ENCODE measurements at places on chromosomes 7 and 10.

DNA sequence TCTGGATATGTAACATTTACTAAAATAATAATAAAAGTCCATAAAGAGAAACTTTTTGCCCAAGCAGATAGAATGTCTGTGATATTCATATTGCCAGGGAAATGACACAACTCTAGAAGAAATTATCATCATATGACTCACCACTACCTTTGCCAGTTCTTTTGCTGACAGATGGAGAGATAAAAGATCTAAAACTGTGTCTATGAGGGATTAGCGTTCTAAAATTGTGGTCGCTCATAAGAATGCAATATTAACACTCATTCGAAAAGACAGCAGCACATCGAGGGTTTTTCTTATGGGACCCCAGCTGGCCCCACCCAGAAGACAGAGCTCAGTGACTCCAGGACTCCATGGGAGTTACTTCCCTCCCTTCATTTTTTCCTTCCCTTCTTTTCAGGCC is 16.6 kb upstream of the LANCL2 start:
- peak; percentile 43 for DNase-seq

GRCh38 chr10:70437721-70438120 is 3.8 kb downstream of the NODAL start:
- DNase-seq, result no peak

DNA sequence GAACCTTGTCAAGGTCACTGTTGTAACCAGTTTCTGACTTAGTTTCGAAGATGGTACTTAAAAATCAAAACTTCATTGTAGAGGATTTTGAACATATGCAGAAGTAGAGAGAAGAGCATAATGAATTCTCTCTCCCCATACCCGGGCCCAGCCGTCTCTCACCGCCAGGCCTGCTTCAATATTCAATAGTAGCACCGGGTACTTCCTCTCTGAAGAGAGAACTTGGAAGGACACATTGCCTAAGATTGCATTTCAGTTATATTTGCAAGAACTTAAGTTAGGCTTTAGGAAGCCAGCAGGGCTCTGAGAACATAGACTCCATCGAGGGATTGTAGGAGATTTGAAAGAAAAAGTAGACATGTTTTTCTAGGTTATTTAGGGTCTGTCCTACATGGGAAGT is 19.1 kb downstream of the LMTK2 start:
- DNase-seq, result no peak

GRCh38 chr7:120053390-120053961 is 219.5 kb upstream of the KCND2 start:
- peak; percentile 83 for DNase-seq

DNA sequence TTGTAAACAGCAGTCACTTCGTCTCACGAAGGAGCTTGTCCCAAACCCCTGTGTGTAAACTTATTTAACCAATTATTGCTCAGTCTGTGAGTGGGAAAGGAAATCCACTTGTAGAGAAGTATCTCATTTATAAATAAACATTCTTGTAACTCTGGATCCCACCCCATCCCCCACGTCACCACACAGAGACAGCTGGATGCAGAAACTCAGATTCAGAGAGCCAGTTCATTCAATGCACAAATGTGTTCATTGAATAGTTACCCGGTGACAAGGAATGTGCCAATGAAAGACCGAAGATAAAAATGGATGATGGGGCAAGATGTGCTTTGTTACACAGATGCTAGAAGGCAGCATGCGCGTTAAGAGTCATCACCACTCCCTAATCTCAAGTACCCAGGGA is 8.3 kb upstream of the OCM start:
- DNase-seq, result no peak

DNA sequence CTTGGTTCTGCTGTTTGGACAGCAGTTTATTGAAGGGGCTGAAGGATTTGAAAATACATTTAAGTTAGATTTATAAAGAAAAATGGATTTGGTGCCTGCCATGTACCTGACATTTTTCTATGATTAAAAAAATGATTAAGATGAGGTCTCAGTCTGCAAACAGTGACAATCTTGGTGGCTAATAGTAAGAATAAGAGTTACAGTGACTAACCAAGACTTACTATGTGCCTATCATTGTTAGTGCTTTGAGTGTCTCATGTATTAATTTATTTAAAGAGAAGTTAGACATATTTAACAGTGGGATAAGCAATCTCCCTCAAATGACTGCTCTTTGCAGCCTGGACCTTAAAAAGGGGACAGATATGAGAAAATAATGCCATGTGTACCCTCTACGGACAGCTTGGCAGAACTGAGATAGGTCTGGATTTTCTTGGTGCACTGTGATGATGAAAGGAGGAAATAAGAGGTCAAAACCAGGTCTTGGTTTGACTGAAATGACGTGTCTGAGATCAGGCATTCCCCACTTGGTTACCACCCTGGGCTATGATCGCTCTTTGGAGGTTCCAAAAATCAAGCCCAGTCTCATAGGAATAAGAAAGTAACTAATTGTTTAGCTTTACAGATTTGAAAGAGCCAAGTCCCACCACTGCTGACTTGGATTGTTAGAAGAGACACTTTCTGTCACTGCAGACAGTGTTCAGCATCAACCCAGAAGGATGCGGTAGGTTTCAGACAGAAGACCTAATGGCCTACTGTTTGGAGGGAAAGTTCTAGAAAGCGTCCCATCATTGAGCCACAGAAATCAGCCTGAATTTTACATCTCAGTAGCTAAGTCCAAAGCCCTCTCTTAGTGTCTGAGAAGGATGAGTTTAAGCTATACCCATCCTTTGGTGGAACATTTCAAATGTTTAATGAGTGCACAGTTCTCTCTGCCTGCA is 2.1 kb downstream of the CASP7 start:
- DNase-seq, result peak; percentile 6

DNA sequence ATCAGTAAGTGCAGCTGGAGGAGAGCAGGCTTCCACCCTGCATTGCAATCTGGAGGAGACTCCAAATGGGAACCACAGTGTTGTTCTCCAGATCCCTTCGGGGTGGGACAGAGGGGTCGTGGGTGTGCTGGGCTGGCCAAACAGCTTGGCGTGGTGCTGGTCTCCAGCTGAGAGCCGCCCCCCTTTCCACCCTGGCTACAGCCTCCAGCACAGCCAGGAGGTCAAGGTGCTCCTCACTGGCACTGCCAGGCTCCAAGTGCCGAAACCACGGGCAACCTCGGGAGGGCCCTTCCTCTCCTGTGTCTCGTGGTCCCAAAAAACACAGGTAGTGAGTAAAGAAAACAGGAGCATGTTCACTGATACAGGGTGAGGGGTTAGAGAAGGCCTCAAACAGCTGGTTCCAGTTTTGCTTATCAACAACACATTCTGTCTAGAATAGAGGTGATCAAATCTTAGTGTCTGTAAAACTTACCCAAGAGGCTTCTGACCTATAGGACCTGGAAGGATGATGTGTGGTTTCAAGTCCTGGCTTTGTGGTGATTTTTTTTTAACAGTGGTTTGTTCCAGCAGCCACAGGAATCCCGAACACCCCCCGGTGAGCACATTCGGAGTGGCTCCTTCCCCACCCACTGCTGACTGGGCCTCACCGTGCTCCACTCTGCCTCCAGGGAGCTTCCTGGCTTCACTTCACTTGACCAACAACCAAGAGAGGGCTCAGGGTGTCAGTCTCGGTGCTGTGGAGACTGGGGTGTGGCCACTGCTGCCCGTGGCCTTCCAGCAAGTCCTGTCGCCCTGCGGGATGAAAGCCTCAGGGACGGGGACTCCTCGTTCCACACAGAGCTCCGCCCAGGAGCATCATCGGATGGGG is 31.2 kb upstream of the EN2 start:
- no peak for DNase-seq

GRCh38 chr7:88262562-88262961 is 42.7 kb upstream of the SRI start:
- DNase-seq, result no peak

GRCh38 chr10:74753442-74754211 is 72.8 kb upstream of the KAT6B start:
- no peak for DNase-seq

GRCh38 chr7:91169830-91170191 is 94.4 kb upstream of the FZD1 start:
- no peak for DNase-seq

DNA sequence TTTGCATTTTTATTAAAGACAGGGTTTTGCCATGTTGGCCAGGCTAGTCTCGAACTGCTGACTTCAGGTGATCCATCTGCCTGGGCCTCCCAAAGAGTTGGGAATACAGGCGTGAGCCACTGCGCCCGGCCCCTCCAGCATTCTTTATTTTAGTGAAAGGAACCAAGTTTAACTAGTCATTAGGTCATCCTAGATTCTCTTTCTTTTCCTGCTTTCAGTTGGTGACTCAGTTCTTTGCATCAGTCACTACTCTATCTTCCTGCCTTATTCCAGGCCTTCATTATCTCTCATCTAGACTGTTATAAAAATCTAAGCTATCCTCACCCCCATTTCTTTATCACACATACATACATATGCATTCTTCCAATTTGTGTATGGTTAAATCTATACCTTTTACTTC is 63.7 kb downstream of the PRSS58 start:
- no peak for DNase-seq

DNA sequence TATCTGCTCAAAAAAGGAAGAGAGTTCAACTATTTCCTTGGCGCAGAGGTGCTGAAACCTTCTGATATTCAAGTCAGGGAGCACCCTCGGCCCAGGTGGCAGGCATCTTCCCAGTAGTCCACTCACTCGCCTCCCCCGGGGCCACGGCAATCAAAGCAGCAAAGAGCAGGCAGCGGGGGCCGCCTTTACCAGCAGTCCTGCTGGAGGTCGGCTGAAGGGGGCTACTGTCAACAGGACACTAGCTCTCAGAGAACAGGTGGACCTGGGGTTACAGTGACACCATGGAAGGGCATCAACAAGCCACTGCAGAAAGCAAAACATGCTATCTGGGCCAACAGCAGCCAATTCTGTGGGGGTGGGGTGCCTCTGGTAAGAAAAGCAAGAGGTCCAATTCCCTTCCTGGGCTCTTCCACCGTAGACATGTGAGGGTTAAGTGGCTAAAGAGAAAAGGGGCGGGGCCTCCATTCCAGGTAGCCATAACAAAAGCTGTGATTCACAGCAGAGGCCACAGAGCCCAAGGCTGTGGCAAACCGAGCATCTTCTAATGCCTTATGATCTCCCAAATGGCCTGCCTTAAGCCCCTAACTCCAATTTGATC is 9.4 kb downstream of the FZD9 start:
- no peak for DNase-seq

DNA sequence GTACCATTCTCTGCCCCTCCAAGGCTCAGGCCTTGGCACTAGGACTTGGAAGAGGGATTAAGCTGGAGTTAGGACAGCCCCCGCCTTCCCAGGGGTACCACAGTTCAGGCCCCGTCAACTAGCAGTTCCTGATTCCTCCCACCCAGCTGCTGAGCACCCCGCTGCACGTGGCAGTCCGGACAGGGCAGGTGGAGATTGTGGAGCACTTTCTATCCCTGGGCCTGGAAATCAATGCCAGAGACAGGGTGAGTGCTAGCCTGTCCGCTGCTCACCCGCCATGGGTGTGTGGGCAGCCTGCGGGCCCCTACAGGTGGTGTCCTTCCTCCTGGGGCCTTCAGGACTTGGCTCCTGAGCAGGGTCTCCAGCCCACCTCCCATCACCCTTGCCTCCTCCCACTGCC is 2.0 kb upstream of the HOGA1 start:
- no peak for DNase-seq

- DNase-seq, result peak; percentile 14
Measured at GRCh38 chr7:13822678-13823077, 166.8 kb downstream of the ETV1 start.

DNA sequence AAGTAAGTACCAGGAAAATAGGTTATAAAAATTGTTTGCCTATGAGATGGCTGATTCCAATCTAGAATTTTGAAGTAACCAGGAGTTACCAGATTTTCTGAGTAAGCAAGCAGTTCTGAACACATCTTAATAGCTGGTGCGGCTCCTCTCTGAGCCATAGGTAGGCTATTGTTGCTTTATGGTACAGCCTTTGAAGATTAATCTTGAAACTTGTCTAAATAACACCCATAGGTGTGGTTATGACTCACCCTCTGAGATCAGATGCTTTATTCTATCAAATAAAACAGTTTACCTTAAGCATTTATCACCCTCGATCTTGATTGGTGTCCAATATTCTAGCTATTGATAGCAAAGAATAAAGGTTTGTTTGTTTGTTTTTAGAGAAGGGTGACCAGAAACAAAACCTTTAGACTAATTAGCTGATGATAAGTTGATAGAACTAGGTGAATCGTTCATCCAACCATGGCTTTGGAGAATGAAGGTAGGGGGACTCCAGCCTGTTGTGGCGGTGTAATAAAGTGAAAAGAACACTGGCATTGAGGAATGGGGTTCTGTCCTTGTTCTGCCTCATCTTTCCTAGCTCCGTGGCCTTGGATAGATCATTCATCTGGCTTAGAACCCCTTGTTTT is 72.2 kb downstream of the VTI1A start:
- no peak for DNase-seq

GRCh38 chr7:134724606-134725005 is 54.8 kb upstream of the CALD1 start:
- DNase-seq, result peak; percentile 77

DNA sequence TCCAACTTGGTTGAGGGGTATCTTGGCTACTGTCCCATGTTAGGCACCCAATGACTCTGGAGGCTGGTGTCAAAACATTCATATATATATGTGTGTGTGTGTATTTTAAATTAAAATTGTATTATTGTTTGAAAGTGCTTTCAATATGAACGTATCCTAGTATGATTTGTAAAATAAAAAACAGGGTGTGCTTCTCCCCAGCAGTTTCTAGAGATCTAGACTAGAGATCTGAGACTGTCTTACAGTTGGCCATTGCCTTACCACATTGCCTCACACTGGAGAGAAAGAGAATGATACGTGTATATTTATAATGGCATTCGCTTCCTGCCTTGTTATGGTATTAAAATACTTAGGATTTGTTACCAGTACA is 1.2 kb downstream of the BAG3 start:
- peak; percentile 73 for DNase-seq

GRCh38 chr10:90417029-90417428 is 440.8 kb downstream of the HTR7 start:
- DNase-seq, result peak; percentile 91

DNA sequence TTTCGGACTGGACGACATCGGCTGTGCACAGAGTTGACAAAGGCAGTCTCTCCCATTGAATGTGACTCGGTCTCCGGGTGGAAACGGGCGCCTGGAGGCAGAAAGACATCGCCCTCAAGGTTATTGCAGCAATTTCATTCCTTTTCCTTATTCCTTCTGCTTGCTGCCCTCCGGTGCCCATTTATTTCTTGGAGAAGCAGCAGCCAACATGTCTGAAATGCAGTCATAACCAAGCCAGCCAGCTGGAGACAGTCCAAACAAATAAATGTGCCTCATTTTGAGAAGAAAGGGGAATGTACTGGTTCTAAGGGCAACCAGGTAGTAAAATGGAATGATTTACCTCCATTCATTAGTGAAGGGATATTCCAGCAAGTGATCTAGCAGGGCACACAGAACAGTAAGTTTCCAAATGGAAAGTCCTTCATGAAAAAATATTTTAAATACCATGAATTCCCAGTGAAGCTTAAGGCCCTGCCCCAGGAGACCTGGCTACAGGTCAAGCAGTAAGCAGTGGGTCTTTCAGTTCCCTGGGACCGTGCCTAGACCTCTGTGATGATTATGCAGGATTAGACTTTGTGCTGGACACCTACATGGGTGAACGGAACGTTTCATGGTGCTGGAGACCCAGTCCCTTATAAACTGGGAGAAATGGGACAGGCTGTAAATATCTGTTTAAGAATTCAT is 86.6 kb downstream of the ABLIM1 start:
- DNase-seq, result no peak

- DNase-seq, result no peak
Measured at GRCh38 chr10:126397156-126397555, 8.9 kb upstream of the ADAM12 start.

Data from fibroblast of pulmonary artery (primary cell).